Iris pigment epithelial cell (primary cell): ENCODE measurements at places on chromosomes 11 and 22.

DNA sequence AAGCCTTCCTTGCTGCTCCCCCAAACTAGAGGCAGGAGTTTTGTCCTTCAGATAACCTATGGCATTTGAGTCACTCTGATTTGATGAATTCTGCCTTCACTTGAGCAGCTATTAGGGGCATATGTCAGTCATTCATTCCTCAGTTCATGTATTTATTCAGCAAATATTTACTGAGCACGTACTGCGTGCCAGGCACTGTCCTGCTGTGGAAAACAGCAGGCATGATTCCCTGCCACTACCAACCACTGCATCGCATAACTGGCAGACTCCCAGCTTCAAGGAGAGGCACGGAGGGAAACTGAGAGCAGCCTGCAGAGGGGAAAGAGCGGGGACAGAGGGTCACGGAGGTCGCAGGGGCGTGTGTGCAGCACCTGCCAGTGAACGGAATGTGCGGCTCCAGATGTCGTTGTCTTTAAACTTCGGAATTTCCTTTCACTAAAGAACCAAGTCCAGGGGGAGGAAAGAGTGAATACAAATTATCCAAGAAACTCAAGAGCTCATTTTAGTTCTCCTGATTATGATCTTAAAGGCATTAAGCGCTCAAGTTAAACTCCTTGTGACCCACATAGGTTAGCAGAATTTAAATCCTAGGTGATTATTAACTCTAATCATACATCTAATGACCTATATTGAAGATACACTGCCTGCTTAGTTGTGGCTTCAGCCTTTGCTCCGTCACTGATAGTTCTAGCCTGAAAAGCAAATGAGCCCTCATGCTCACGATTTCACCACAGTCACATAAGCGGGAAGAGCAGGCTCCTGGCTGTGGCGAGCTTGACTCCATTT lies 12.6 kb downstream of the PPARA start:
- no peak for DNase-seq

DNA sequence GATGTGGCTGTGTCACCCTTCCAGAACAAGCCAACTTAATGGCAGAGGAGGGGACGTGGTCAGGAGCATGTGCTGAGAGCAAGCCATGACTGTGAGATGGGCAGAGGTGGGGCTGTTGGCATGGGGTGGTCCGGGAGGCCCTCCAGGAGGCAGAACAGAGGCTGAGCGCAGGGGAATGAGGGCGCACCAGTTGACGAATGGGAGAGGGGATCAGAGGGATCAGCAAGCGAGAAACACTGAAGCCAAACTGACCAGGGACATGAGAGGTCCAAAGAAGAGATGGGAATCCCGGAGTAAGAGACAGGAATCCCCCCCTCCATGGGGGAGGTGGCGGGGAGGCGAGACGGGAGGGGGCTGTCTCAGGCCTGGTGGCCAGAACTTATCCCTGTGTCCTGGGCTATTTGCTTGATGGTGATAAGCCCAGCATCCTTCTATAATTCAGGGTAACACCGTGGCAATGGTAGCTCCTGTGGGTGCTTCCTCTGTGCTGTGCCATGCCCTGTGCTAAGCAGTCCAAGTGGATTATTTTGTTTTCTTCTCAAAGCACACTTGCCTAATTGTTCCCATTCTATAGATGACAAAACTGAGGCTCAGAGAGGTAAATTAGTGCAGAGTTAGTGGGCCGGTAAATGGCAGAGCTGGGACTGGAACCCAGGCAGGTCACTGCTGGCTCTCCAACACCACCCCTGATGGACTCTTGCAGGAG lies 83.4 kb upstream of the SHISAL1 start:
- DNase-seq = no peak

- DNase-seq = no peak
Observed at GRCh38 chr22:31838917-31839316, 85.1 kb downstream of the DEPDC5 start.

DNA sequence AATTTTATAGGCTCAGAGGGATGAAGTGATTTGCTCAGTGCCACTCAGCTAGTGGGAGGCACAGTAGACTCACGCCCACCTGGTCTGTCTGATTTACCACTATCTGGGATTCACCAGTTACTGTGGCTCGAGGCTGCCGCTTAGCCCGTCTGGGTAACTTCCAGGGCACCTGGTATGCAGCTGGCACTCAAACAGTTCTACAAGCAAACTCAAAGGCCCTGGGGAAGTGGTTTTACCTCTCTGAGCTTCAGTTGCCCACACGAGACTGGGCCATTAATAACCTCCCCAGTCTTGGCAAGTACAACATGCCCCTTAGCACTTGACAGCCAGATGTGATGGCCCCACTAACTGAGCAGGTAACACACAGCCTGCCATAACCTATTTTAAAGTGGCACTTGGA lies 2.6 kb downstream of the GDPD5 start:
- no peak for DNase-seq

- no peak for DNase-seq
Observed at GRCh38 chr22:20432244-20432686, 5.4 kb downstream of the SCARF2 start.

DNA sequence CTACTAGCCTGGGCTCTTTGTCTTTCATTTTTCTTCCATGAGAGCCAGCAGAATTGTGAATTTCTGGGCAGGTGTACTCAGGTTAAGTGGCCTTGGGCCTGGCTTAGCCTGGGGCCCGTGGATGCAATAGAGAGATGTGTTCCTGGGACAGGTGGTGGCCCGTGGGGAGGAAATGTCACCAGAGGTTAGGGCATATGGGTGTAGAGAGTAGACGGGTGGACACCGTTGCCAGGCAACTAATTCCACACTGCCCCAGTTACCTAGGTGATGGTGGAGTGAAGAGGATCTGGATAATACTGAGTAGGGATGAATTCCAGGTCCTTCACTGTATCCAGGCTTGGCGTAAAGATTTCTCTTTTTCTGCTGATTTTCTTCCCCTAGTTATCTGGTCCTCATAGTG lies 175.0 kb downstream of the INSC start:
- DNase-seq = no peak

GRCh38 chr22:44755417-44755816 lies 3.0 kb downstream of the ARHGAP8 start:
- no peak for DNase-seq

DNA sequence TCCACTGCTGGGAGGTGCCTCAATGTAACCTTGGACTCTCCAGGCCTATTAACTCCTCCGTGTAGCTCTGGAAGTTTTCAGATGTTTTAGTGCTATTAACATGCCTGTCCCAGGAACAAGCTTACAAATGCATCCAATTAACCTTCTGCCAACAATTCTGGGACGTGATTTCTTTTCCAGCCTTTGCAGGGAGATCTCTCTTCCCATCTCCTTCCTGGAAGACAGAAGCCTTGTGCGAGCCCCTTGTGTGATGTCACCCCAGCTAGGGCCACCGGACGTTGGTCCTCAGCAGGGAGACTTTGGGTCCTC lies 47.7 kb upstream of the SYT7 start:
- DNase-seq = no peak

DNA sequence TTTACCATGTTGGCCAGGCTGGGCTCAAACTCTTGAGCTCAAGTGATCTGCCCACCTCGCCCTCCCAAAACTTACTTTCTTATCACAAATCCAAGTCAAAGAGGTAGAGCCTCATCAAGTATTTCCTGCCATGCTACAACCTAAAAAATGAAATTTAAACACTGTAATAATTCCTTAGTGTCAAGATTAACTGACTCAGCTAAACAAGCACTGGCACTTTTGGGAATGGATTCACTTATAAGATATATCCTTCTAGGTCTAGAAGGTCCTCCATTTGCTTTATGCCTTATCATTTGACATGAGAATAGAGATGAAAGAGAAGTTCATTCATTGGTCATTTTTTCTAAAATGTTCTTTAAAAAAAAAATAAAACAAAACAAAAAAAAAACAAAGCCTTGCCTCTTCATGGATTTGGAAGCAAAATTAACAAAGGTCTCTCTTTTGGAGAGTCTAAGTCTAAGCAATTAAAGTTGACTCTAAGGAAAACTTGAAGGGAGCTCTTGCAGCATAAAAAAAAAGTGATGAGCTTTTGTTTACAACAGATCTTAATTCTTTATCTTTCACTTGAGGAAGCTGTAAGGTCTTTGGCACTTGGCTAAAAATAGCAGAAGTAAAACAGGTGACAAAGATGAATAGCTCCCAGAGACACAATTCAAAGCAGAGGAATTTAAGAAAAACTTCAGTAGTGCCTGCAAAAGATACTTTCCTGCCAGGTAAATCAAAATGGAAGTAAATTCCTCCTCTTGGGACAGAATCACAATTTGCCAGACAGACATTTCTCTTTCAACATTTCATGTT lies 50.3 kb downstream of the CADM1 start:
- DNase-seq = no peak

GRCh38 chr11:86673872-86674750 lies 1.7 kb upstream of the ME3 start:
- DNase-seq = no peak

DNA sequence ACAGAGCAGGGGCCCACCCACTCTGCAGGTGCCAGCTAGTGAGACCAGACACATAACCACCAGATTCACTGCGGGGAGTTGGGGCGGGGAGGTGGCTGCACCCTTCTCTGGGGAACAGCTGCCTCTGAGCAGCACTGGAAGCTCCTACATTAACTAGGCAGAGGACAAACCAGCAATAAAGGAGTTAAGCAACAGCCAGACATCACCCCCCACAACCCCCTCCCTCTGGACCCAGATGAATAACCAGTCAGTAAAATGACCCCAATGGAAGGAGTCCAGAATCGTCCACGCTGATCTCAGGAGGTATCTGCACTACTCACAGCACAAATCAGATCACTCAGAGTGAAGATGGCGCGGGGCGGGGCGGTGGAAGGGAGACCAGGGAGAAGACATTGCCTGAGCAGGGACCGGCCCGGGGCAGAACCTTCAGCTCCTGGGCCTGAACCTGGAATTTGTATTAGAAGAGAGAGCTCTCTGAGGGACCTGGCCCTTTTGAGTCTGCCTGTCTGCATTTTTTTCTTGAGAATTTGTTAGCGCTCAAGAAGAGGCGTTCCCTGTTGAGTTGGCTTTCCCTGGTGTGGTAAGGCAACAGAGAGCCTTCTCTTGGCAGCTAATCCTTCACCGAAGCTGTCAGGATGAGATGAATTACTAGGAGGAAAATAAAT lies 125.5 kb upstream of the NCAM1 start:
- DNase-seq = no peak

DNA sequence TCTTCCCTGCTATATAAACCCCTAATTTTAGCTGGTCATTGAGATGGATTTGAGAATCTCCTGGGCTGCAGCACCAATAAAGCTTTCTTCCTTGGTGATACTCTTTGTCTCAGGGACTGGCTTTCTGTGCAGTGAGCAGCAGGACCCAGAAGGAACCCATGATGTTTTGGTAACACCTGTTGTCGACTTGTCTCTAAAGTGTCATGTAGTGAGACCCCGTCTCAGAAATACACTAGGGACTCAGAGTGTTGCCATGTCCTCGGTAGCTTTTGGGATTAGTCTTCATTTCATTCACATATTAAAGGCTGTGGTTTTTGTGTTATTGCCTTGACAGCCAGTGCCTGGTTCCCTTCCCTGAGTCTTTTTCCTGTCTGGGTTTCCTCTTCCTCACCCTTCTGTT lies 1078.7 kb downstream of the TBC1D22A start:
- DNase-seq = no peak

DNA sequence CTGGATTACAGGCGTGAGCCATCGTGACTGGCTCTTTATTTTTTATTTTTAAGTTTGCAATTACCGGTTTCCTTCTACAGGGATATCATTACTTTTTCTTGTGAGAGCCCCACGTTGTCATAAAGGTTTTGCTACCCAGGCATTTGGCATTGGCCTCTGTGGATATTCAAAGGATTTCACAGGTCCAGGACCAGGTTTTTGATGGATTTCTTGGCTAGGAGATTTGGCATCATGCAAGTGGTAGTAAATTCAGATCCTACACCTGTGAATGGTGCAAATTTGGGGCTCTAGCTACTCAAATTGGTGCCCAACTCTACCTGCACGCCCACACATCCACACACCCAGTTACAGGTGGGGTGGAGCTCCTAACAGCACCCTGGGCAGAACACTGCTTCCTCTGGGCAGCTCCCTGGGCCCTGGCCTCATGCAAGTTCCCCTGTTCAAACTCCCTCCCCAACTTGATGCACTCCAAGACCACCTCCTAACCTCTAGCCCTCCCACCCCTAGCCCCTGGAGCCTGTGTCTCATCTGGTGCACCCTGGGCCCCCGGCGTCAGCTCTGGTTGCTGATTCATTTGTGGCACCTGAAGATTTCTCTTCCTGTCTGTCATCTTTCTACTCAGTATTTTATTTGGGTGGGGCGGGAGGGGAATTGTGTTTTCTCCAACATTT lies 9.3 kb upstream of the MRGPRD start:
- DNase-seq = no peak

DNA sequence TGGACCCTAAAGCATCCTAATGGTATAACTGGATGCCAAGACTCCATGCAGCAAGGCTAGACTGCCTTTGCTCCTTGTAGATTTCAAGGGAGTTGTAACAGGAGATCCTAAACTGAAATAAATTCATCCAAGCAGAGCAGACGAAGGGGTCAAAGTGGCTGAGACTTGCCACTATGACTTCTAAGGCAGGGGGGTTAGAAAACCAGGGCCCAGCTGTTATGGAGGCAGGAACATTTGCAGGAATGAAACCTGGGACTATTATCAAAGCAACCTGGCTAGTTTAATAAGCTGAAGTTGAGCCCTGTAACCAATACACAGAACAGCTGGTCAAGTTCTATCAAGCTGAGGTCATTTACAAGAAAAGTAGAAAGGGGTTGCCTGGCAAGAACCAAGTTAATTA lies 122.2 kb upstream of the TRPC6 start:
- no peak for DNase-seq

DNA sequence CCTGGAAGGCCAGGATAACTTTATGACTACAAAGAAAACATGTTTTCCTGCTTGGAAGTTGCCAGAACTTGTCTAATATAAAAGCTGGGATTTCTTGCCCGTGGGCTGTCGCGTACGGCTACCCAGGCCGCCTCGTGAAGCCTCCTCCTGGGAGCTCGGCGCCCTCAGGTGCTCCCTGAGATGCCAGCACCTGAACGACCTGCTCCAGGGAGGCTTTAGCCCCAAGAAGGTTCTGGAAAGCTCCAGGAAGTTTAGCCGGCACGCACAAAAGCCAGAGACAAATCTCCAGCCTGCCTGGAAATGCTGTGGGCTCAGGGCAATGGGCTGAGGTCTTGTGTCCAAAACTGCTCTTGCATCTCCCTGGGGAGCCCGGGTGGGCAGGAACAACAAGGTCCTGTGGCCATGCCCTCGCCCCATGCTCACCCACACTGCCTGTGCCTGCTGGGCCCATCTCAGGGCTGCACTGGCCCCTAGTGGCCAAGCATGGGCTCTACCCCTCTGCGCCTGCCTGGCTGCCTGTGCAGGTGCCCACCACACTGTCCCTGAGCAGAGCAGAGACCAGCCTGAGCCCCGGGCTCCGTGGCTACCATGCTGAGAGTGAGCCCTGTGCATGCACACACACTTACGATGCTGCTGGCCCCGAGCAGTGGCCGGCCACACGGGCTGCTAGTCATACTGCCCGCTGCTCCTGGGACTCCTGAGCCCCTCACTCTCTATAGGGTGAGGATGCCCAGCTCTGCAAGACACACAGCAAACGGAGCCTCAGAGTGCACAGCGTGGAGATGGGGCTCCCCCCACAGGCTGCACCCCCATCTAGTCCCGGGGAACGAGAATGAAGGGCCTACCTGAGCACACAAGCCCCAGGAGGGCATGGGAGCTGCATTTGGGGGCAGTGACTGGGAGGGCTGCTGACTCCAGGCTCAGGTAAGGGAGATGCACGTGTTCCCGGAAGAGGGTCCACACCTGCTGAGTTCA lies 4.9 kb upstream of the CELSR1 start:
- DNase-seq = peak; percentile 59
